ENCODE measurements at places on chromosomes 4 and X.

DNA sequence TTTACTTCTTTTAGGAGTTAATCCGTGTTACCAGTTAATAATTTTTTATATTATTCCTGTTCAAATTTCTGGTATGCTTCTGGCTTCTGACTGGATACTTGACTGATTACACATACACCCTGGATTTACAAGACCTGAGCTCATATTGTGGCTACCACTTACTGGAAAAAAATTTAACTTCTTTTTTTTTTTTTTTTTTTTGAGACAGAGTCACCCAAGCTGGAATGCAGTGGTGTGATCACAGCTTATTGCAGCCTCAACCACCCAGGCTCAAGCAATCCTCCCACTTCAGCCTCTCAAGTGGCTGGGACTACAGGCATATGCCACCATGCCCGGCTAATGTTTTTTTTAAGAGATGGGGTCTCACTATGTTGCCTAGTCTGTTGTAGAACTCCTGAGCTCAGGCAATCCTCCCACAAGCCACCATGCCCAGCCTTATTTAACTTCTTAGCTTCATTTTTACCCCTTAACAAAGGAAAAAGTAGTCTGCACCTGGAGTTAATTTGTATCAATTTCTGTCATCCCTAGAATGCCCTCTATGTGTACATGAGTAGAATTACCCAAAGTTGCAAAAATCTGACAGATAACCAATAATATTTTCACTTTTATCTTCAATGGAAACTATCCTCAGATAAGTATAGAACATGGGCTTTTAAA, 50.3 kb downstream of the TMEM165 start:
- DNase-seq, result no peak

DNA sequence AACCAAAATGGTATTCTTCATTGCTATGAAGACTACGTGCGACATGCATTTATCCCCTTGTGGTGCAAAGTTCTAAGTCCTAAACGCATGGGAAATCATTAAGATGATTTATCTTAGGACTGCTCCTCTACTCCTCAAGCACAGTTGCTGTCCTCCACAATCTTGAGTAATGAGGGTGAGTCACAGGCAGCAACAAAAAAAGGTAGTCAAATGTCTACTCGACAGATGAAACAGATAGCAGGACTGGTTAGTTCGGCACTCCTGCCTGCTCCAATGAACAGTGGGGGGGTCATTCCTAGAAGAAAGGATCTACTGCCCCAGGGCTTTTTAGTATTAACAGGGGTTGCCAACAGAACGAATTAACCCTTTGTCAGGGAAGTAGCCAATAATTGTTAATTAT, 233.7 kb upstream of the FGF13 start:
- DNase-seq, result no peak

- no peak for DNase-seq
Observed at GRCh38 chr4:114208574-114209151, 229.2 kb upstream of the ARSJ start.

- DNase-seq, result no peak
Observed at GRCh38 chr4:84971319-84971932, 4.9 kb upstream of the WDFY3 start.

- no peak for DNase-seq
Observed at GRCh38 chr4:189081826-189082225, 858.8 kb upstream of the FRG1 start.

DNA sequence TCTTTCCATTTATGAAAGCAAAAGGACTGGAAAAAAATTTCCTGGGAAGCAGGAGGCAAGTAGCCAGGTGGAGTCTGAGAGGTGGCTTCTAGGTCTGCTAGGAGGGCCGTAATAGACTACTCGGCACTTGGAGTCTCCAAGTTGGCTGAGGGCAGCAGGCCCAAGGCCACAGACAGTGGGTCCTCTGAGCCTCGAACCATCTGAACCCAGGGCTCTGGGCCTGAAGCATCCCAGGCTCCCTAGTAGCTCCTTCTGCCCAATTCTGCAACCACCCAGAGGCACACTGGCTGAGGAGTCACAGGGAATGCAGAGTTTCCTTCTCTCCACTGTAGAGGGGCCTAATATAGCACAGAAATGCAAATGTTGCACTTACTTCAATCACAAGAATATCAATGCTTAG, 19.8 kb downstream of the TKTL1 start:
- no peak for DNase-seq

- DNase-seq, result no peak
Observed at GRCh38 chr4:132982151-132982550, 166.9 kb upstream of the PCDH10 start.

- no peak for DNase-seq
Observed at GRCh38 chr4:43990963-43991362, 457.6 kb downstream of the KCTD8 start.

GRCh38 chr4:85127653-85128052, 161.2 kb upstream of the WDFY3 start:
- DNase-seq, result no peak

- DNase-seq, result no peak
Observed at GRCh38 chr4:3320361-3321023, 27.7 kb downstream of the RGS12 start.

- no peak for DNase-seq
Observed at GRCh38 chr4:129917651-129918050, 821.7 kb downstream of the C4orf33 start.

- DNase-seq, result no peak
Observed at GRCh38 chr4:8326206-8326605, 56.7 kb downstream of the HTRA3 start.

DNA sequence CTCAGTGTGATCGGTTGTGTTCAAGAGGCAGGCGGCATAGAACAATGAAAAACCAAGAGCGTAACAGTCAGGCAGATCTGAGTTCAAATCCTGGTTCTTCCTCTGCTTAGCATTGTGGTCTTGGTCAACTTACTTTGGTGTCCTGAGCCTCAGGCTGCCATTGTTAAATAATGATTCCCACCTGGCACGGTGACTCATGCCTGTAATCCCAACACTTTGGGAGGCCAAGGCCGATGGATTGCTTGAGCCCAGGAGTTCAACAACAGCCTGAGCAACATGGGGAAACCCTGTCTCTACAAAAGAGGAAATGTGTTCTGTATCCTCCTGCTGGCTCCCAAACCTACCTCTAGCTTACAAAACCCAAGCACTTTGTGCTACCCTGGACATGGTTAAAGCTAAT, 129.0 kb upstream of the STX18 start:
- DNase-seq, result no peak
